HTR-8/SVneo (cell line): ENCODE measurements at places on chromosomes 16 and 17.

GRCh38 chr17:77087650-77088454 is 52.9 kb upstream of the SEC14L1 start:
- DNase-seq: no peak

DNA sequence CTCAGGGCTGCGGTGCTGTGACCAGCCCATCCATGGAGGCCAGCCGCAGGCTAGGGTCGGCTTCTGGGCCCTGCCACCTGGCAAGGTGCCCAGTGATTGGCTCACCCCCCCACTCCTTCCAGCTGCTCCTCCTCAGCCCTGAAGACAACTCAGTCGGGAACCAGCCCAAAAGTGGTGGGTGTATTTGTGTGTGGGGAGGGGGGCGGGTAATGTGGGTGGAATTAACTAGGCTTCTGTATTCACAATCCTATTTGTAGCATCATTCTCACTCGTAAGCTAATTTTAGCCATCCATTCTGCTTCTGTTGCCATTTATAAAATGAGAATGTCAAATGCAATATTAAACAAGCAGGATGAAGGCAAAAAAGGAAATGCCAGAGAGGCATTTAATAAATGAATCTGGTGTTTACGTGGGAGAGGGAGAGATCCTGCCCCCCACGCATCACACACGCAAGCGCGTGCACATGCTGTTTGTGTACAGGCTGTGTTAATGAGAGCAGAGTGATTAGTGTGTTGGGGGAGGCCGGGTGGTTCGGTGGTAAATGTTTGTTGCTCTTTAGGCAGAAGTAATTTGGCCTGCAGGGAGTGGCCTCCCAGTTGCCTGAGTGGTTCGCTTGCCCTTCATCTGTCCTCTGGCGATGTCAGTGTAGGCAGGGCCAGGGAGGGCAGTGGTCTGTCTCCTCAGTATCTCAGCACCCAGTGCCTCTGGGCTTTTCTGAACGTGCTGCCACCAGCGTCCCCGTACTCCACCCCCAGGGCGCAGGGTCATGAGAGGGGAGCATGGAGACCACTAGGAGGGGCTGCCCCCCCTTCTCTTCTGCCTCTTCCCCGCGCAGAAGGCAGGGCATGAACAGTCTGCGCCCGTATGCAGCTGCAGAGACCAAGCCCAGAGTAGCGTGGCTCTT is 140.1 kb downstream of the CCDC182 start:
- DNase-seq: no peak

GRCh38 chr17:39071573-39071972 is 79.9 kb downstream of the PLXDC1 start:
- DNase-seq: no peak

GRCh38 chr16:70661534-70661917 is 15.2 kb downstream of the IL34 start:
- no peak for DNase-seq

DNA sequence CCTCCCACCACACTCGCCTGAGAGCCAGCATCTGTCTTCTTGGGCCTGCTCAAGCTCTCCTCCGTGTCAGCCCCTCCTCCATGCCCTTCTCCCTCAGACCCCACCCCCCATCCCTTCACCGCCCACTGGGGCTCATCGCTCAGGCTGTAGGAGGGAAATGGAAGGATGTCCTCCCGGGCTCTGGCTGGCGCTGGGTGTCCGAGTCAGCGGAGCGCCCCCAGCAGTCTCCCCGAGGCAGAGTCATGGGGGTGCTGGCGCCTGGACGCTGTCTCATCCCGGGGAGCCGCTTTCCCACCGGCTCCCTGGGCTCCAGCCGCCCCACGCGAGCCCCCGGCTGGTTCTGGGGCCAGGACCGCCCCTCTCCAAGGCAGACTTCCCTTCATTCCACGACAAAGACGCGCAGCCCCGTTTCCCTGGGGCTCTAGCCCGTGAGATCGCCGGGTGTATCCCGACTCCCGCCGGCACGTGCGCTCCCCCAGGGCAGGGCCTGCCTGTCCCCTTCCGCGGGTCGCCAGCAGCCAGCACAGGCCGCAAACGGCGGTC is 428 bp upstream of the ANTKMT start:
- peak; percentile 66 for DNase-seq

- DNase-seq: no peak
Measured at GRCh38 chr17:66167189-66167815, 24.6 kb downstream of the CEP112 start.

DNA sequence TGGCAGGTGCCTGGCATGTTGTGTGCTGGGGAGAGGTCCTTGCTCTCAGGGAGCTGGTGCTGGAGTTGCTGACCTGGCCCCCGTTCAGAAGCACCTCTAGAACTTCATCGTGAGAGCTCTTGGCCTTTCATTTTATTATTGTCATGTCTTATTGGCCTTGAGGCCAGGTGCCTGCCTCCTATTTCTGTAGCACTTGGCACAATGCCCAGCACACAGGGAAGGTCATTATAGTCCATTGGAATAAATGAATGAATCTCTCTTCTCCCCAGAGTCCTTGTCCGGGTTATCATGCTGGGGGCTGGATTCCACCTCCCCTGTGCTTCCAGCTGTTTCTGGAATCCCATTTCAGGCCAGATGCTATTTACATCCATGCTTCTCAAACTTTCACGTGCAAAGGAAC is 169.2 kb downstream of the HAPSTR1 start:
- DNase-seq: no peak

DNA sequence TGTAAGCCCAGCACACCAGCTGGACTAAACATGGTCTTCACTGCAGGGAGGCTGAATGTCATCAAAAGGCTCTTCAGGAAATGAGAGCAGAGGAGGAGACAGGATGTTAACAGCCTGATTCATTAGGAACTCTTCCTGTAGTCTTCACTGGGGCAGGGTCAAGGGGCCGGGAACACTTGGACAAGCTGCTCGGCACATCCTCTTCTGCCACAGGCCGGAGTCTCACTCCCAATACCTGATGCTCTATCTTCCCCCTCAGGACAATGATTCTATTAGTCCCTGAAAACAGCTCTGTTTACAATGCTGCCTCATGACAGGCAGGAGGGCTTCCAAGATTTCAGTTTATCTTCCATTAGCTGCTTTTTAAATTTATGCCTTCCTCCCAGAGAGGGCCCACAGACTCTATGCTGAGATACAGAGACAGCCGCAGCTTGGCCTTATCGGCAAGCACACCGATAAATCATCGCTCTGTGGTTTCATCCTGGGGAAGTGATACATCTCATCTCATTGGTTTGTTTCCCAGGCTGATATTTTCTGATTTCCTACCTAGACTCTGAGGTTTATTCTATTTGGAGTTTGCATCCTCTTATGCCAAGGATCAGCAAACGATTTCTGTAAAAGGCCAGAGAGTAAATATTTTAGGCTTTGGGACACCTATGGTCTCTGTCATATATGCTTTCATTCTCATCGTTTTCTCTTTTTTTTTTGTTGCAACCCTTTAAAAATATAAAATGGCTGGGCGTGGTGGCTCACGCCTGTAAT is 214.0 kb upstream of the ASIC2 start:
- no peak for DNase-seq

- no peak for DNase-seq
Measured at GRCh38 chr16:12680531-12680930, 123.2 kb downstream of the CPPED1 start.

DNA sequence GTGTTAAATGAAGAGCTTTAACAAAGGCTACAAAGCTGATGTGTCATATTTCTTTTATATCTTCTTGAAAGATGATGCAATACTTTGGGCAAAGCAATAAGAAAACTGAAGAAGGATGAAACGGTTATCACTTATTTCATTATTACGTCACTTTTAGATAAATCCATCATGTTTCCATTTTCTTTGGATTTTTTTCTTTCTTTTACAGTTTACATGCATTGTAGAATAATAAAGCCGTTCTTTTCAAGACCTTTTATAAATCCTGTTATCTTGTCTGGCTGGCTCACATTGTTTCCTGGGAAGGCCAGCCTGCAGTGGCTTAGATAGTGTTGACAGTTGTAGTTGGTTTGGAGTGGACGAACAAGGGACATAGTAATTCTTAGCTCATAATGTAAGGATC is 28.9 kb downstream of the TANC2 start:
- no peak for DNase-seq

DNA sequence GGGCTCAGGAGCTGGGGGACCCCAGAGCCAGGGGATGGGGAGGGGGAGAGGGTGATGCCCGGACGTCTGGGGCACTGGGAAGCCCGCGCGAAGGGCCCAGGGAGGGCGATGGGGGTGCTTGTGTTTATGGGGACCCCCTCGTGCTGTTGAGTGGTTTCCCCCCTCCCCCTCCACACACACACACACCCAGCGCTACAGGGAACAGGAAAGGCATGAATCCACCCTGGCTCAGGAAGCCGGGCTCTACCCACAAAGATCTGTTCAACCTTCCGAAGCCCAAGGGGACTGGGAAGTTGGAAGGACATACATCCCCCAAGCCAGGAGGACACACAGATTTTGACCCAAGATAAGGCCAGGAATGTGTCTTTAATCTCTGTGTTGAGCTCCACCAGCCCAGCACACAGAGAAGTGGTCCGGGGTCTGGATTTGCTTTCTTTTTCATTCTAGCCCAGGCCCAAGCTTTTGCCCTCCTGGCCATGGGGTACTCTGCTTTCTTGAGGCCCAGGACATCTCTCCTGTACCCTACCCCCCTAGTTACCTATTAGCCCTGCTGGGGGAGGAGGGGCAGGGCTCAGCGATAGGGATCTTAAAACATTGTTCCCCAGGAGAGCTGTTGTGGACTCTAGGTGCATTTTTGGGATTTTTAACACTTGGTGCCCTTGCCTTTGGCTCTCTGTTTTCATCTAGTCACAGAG is 1.2 kb downstream of the UBALD2 start:
- DNase-seq: no peak

DNA sequence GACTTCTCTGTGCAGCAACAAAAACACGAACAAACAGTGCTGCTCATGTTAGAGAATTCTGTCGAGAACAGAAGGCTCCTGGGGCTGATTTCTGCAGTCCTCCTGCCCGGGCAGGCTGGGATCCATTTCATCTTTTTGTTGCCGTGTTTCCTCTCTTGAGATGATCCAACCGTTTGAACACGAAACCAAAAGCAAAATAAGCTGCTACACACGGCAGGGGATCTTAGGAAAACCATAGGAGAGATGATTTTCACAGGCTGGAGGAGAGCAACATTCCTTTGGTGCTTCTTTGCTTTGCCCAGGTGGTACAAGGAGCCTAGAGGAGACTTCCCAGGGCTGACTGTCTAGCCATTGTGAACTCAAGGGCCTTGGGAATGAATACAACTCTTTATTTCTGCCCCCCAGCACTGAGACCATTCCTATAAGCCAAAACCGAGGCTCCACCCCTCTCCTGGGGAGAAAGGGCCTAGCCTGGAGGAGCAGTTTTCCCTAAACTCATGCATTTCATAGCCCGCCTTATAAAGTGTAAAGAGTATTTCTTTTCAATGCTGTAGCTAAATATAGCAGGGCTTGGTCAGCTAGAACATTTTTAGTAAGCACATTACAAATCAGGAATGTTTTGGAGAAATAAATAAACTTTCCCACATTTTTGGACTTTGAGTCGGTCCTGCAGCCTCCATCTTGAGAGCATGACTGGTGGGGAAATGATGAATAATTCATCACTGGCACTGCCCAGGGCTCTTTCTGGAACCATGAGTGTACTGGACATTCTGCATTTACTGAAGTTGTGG is 7.7 kb downstream of the FOXL1 start:
- DNase-seq: no peak

GRCh38 chr16:89007371-89008249 is 30.6 kb upstream of the CBFA2T3 start:
- DNase-seq: no peak

DNA sequence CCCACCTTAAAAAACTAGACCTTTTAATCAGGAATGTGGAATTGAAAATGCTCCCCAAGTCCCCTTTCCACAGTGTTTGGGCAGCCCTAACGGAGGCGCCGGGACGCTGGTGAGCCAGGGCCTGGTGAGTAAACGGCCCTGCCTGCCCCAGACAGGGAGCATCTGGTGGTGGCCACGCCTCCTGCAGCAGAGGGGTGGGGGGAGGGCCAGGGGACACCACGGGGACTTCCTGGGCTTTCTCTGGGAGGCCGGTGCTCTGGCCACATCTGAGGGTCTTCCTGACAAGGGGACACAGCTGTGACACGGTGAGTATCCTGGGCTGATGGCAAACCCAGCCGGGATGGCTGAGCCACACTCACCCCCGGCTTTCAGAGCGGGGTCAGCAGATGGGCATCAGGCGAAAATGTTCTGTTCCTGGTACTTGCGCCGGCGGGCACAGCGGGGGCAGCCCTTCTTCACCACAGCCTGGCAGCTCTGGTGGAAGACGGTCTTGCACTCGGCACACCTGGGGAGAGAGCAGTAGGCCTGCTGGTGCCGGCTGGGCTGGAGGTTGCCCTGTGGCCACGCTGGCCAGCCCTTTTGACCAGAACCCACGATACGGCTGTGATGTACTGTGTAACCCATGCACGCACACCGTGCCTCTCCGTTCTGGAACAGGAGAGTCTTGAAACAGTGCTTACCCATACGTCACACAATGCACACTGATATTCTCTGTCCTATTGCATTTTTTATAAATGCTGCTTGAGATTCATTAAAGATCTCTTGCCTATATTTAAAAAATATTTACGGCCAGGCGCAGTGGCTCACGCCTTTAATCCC is 5.0 kb upstream of the ARHGAP27 start:
- no peak for DNase-seq

GRCh38 chr16:20247076-20247475 is 80.2 kb downstream of the GP2 start:
- DNase-seq: no peak

- no peak for DNase-seq
Measured at GRCh38 chr16:22174642-22175041, 12.3 kb downstream of the SDR42E2 start.

- DNase-seq: peak; percentile 35
Measured at GRCh38 chr17:60169921-60170817, 20.4 kb downstream of the CA4 start.

DNA sequence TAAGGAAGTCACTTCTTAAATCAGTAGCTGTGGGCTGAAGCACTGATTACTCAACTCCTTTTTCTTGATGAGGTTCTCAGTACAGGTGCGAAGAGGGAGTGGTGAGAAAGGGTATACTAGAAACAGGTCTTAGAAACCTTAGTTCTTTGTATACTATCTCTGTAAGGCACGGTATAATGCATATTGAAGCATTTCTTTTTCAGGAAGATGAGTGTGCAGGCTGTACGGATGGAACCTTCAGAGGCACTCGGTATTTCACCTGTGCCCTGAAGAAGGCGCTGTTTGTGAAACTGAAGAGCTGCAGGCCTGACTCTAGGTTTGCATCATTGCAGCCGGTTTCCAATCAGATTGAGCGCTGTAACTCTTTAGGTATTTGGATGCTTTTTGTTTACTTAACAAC is 39.2 kb downstream of the CYLD start:
- no peak for DNase-seq

DNA sequence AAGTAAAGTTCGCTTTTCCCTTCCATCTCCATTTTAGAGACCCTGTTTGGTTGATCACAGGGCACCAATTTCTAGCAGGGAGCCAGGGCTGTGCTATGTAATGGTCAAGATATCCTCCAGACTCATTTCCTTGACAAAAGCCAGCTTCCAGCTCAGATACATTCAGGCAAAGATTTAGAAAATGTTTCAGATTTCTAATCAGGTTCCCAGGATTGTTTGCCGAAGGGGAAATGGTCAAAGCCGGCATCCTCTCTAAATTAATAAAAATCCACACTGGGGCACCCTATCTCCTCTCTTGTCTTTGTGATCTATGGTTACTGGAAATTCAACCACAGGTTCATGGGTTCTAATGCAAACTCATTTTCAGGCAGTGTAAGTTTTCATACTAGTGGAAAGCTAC is 686.8 kb upstream of the KIF2B start:
- no peak for DNase-seq

- peak; percentile 94 for DNase-seq
Measured at GRCh38 chr17:81871387-81872230, 472 bp upstream of the ARHGDIA start.

GRCh38 chr17:81727324-81728031 is 15.4 kb downstream of the SLC25A10 start:
- no peak for DNase-seq
